GM12878 (cell line): ENCODE measurements at places on chromosomes 2 and 18.

DNA sequence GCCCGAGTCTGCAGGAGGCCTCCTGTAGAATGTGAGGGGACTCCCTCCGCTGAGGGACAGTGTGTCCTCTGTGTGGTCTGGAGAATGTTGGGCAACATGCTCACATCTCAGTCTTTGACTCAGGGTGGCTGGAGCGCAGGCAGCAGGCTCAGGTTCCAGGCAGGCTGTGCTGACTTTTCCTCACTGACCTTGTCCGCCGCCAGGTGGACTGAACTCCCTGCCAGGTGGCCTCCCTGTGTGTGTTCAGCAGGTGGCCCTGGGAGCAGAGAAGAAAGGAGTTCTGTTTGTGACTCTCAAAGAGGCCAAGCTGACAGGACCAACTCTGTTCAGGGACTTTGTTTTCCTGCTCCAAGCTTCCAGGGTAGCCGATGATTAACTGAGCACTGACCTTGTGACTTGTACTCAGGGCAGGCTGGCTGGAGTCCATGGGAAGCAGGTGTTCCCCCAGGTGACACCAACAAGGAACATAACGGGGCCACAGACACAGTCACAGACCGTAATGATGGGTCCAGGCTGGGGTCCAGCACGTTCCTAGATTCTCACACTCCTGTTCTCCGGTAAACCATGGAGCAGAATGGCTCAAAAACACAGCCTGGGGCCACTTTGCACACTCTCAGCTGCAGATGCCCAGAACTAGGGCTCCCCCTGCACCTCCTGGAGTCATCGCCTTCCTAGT, 439.8 kb downstream of the RNF144A start:
- DNase-seq, result no peak

DNA sequence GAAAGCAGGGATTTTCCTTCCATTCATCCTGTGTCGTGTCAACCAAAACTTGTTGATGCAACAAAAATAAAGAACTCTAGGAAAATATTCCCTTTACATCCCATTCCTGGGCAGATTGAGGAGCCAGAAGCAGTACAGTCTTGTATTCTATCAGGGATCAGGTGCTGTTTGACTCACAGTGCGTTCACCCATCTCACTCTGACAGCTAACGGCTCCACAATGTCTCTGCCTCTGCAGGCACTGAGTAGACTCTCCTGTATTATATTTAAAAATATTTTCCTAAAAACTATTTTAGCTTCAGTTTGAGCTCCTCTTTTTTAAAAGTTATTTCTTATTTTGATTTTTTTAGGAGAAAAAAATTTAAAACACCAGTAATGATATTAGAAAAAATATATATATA, 600.6 kb upstream of the SALL3 start:
- DNase-seq, result no peak

DNA sequence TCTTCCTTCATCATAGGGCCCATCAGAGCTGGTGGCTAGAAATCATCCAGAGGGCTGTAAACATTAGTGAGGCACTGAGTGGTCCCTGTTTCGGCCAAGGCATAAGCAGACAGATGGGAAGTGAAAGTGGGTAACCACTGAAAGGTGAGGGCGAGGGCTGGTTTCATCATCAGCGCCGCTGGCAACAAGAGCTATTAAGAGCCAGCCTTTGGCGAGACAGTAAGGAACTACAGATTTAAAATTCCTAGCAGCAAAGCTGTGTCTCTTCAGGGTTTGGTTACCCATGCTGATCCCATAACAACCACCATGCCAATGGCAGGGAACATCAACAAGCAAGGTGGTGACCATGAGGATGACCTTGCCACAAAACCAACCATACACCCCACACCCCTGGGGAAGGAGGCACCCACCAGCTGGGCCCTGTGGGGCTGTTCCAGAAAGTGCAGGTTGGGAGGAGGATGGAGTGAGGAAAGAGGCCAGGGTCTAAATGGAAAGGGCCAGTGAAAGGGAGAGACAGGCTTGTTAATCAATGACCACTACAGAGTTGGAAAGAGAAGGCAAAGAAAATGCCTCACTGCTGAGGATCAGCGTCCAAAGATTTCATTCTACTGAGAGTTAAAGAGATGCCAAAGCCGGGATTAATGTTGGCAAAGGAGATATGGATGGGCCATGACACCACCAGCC, 9.0 kb upstream of the SLC20A1 start:
- no peak for DNase-seq

- DNase-seq, result no peak
Measured at GRCh38 chr2:20398956-20399567, 47.8 kb upstream of the RHOB start.

DNA sequence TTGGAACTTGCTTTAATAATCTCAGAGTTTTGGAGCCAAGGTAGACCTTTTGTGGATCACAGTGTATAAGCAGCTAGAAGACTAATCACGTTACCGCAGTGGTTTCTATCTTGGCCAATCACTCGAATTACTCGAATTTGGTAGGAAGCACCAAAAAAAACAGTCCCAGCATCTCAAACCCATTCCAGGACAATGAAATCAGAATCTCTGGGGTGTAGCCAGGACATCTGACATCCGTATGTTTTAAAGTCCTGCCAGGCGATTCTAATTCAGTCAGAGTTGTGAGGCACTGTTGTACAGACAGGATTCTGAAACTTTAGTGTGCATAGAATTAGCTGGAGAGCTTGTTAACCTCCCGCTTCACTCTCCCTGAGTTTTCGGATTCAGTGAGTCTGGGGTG, 30.8 kb downstream of the GRHL1 start:
- no peak for DNase-seq

- DNase-seq, result no peak
Measured at GRCh38 chr18:54378057-54378456, 20.4 kb downstream of the C18orf54 start.

- DNase-seq, result no peak
Measured at GRCh38 chr2:12619975-12620374, 96.8 kb upstream of the TRIB2 start.

- DNase-seq, result no peak
Measured at GRCh38 chr2:236986524-236987330, 99.0 kb upstream of the COPS8 start.

- DNase-seq, result no peak
Measured at GRCh38 chr2:179963626-179964025, 43.5 kb downstream of the CWC22 start.

DNA sequence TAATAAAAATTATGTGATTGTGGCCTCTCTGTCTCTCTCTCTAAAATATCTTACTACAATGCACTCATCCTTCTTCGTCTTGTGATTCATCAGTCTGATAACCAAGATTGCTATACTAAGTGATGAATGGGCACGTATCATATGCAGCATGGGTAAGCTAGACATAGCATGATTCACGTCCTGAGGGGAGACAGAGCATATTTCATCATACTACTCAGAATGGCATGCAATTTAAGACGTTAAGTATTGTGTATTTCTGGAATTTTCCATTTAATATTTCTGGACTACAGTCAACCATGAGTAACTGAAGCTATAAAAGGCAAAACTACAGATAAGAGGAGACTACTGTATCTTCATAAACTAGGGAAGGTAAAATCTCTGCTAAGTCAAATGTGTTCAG, 97.0 kb upstream of the CD226 start:
- no peak for DNase-seq

DNA sequence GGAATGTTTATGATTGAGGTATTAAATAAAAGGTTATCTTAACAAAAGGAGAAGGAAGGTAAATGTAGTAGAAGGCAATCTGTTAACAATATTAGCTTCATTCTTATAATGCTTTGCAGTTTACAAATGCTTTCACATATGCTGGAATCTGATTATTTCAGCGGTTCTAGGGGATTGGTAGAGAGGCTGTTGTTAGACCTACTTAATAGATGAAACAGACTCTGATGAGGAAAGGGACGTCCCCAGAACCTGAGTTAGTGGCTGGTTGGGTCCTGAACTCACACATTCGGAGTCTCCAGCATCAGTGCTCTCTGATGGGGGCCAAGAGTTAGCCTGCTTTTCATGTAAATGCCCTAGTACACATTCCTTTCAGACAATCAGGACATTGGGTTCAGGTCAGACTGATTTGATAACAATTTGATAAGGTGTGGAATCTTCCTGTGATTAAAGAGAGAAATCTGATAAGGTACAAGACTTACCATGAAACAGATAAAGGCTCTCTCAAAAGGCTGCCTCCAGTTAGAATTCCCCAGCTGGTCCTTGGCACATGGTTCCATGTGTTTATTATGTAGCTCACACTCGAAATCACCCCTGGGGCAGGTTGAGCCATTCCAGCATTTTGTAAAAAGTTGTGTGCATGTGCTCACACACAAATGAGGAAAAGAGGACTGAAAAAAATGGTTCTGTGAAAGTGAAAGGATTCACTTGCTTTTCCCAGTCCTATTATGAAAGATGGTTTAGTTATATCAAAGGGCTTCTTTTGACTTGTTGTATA, 103.1 kb downstream of the GPD2 start:
- no peak for DNase-seq

DNA sequence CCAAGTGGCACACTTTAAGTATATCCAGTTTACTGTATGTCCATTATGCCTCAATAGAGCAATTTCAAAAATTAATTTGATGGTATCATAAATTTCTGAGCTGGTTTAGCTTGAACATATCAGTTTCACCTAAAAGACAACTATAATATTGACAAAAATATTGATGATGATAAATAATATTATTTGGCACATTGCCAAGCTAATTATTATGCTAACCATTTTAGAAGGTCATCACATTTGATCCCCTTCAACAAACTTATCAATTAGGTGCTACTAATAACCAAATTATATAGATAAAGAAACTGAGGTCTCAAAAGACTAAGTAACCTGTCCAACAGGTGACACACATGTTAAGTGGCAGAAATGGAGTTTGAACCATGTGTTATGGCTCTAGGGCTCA, 26.9 kb upstream of the UBE2E3 start:
- DNase-seq, result no peak

- no peak for DNase-seq
Measured at GRCh38 chr2:239298116-239298804, 102.6 kb downstream of the HDAC4 start.

- DNase-seq, result no peak
Measured at GRCh38 chr18:77144451-77145118, 12.0 kb upstream of the MBP start.

DNA sequence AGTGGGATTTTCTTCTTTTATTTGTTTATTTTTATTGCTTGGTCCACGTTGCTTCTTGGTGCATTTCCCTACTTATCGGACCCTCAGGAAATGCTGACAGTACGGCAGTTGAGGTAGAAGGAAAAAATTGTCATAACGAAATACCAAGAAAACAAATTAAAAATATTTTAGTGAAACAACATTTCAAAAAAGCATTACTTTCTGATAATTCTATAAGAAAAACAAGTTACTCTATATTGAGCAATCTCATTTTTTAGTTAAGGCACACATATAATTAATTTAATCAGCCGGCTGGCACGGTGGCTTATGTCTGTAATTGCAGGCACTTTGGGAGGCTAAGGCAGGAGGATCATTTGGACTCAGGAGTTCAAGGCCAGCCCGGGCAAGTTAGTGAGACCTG, 102.1 kb downstream of the SH3YL1 start:
- no peak for DNase-seq

- no peak for DNase-seq
Measured at GRCh38 chr2:192161656-192162290, 33.0 kb downstream of the TMEFF2 start.

DNA sequence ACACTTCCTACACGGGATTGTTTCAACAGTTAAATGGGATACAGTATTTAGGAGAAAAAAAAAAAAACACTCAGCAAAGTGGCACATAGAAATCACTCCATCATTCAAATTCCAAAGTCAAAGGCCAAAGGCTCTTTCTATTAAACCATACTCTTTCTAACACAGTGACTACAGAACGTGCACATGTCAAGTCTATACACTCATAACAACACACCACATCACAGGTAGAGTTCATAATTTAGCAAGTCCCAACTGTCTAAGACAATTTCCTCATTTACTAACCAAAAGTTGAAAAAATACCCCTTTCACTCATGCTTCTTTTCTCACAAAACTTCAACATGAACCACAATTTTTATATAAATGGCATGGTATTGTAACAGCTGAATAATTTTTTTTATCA, 70.8 kb downstream of the MBOAT2 start:
- no peak for DNase-seq

GRCh38 chr18:74378179-74378682, 62.6 kb downstream of the C18orf63 start:
- no peak for DNase-seq

DNA sequence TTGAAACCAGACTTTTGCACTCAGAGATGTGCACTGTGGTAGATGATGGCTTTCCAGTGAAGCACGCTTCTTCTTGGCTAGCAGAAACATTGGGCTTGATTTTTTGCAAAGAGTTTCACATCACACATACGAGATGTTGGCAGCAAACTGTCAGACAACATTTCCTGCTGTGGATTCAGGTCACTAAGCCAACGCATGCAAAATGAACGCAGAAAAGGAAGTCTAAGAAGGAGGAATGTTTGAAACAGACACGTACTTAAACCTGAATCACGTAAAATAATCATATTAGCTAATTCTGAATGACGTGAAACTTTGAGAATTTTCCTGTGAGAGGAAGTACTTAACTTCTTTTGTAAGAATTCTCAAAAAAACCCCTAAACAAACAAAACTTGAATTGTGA, 88.1 kb downstream of the EPB41L3 start:
- DNase-seq, result no peak

GRCh38 chr2:65264821-65265670, 37.4 kb downstream of the ACTR2 start:
- peak; percentile 20 for DNase-seq

DNA sequence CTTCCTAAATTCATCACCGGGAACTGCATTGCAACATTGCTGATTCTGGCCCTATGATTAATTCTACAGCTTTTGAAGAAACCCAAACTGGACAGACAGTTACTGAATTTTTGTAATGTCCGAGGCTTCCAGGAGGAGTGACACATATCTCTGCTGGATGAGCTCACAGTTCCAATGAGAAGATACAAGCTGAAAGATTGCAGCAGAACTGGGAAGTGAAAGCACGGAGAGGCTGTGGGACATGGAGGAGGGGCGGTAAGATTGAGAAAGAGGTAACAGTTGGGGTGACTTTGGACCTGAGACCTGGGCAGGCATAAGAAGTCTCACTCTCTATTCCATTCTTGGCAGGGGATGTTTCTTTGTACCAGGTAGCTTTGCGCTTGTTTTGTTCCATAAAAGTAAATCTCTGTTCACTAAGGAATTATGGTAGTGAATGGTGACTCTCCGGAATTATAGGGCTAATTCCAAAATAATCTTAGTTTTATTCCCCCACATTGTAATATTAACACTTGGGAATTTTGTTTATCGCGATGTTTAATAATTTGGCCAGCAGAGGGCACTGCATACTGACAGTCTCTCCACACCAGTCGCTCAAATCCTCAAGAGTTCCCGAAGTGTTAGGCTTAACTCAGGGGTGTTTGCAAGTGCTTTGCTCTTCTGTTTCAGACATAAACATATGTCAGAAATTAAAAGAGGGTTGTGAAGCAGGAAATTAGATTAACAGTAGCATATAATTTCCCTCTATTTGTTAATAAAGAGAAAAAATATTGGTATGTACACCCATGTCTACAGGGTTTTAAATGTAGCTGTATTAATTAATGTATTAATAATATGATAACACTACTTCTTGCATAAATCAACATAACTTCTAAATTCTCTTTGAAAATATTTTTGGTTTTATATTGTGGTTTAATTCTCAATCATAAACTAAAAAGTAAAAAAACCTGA, 201.4 kb downstream of the SOCS6 start:
- DNase-seq, result no peak
